ENCODE measurements at places on chromosomes 2 and 18.
A peak's percentile ranks its signal among the peaks of the same experiment; 100 is the strongest.

GRCh38 chr2:8472545-8473323 lies 209.1 kb upstream of the ID2 start:
- H3K4me3 ChIP-seq = no peak overlapping the region
- DNase-seq = peak; percentile 21
- no peak overlapping the region for H3K27ac ChIP-seq

GRCh38 chr18:68399721-68400120 lies 315.2 kb downstream of the TMX3 start:
- H3K36me3 ChIP-seq = no peaks in the 10 kb centered on the region
- no peak for DNase-seq
- no peak overlapping the region for H3K4me3 ChIP-seq
- no peak overlapping the region for H3K27ac ChIP-seq

DNA sequence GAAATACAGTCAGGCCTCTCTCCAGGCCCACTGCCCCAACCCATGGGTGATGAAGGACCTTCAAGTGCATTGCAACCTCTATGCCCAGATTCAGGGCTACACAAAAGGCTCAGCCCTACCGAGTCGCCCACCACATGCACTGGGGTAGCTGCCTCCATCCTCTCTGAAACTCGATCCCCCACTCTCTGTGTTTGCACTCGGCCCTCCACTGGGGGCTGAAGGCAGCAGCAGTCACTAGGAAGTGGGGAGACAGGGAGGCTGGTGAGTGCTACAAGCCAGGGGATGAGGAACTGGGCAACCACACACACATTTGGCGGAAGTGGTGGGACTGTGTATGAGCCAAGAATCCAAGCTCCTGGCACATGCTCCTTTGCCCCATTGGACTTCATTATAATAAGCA lies 94.6 kb downstream of the CERS6 start:
- H3K4me1 ChIP-seq = peaks cover 4% of the 10 kb centered on the region
- H3K27me3 ChIP-seq = no peaks in the 10 kb centered on the region
- no peak overlapping the region for H3K4me3 ChIP-seq
- DNase-seq = no peak

DNA sequence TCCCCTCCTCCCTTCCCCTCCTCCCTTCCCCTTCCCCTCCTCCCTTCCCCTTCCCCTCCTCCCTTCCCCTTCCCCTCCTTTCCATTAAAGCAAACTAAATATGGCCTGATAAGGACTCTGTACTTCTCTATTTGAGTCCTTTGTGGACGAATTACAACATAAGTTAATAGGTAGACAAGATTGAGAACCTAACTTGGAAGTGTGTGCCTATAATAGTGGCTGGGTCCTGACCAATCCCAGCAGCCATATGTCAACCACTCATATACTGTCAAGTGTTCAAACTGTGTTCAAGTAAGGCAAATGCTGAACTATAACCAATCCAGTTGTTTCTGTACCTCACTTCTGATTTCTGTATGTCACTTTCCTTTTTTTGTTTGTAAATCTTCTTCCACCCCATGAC lies 97.1 kb upstream of the RBMS1 start:
- H3K27me3 ChIP-seq = no peaks in the 10 kb centered on the region
- H3K4me3 ChIP-seq = no peak overlapping the region
- H3K36me3 ChIP-seq = no peaks in the 10 kb centered on the region

DNA sequence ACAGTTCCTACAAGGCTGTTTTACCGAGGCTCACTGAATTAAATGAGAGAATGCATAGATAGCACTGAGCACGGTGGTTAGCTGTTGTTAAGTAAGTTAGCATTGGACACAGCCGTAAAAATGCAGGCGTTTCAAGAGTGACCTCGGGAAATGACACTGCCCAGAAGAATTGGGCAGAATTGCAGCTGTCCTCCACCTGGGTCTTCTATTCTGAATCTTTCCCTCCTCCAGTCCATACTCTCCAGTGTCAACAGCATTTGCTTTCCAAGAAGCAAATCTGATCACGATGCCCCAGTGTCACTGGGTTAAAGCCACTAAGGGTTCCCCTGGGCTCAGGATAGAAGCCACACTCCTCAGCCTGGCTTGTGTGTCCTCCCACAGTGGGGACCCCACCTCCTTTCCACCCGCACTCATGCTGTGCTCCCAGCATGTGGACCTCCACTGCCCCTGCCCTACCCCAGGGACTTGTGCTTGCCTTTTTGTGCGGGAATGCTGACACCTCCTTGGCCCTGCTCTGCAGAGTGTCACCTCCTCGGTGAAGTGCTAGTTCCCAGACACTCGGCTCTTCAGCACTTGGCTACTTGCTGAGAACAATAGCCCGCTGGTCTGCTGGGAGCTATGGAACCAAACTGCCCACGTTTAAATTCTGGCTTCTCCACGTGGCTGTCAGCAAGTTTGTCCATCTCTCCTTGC lies 135.0 kb downstream of the ANTXR1 start:
- no peak overlapping the region for H3K27ac ChIP-seq
- DNase-seq = no peak
- peaks cover 6% of the 10 kb centered on the region for H3K4me1 ChIP-seq
- no peaks in the 10 kb centered on the region for H3K27me3 ChIP-seq

- no peaks in the 10 kb centered on the region for H3K36me3 ChIP-seq
- no peak overlapping the region for H3K4me3 ChIP-seq
- H3K27ac ChIP-seq = no peak overlapping the region
- no peak for DNase-seq
- H3K4me1 ChIP-seq = no peaks in the 10 kb centered on the region
Measured at GRCh38 chr2:151899156-151899555, 70.9 kb upstream of the ARL5A start.

- no peak overlapping the region for H3K4me3 ChIP-seq
- H3K27ac ChIP-seq = no peak overlapping the region
- no peaks in the 10 kb centered on the region for H3K36me3 ChIP-seq
- DNase-seq = no peak
Measured at GRCh38 chr2:38591152-38591551, 11.6 kb downstream of the HNRNPLL start.

DNA sequence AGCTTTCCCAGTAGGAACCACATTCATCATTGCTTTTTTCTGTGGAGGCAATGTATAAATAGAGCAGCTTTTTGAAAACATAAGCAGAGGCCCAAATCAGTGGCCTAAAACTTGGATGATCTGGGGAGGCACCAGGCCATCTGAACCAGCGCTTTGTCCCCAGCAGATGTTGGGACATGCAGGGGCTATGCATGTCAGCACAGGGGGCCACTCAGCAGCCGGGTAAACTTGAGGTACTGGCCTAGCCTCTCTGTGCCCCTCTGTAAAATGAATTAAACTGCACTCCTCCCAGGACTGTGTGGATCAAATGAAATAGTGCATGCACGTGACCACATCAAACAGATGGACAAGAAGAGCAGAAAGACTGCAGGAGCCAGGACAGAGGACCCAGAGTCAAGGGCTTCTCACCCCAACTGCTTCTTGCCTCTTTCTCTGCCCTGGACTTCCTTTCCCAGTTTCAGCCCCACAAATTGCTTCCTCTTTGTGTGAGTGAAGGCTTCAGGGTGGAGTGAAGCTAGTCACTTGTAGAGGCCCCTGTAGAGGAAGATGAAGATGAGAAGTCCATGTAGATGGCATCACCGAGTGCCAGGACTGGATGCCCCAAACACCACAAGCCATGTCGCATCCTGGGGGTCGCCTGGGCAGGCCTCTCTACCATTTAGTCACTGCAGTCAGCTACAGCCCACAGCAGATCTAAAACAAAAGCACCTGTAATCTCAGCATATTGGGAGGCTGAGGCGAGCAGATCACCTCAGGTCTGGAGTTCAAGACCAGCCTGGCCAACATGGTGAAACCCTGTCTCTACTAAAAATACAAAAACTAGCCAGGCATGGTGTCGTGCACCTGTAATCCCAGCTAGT lies 53.2 kb downstream of the IMPA2 start:
- no peaks in the 10 kb centered on the region for H3K27me3 ChIP-seq
- no peak for DNase-seq
- H3K4me3 ChIP-seq = no peak overlapping the region
- no peak overlapping the region for H3K27ac ChIP-seq

- no peaks in the 10 kb centered on the region for H3K27me3 ChIP-seq
- no peaks in the 10 kb centered on the region for H3K36me3 ChIP-seq
- DNase-seq = no peak
- H3K4me3 ChIP-seq = no peak overlapping the region
Measured at GRCh38 chr18:69715191-69715795, 232.4 kb downstream of the CD226 start.

DNA sequence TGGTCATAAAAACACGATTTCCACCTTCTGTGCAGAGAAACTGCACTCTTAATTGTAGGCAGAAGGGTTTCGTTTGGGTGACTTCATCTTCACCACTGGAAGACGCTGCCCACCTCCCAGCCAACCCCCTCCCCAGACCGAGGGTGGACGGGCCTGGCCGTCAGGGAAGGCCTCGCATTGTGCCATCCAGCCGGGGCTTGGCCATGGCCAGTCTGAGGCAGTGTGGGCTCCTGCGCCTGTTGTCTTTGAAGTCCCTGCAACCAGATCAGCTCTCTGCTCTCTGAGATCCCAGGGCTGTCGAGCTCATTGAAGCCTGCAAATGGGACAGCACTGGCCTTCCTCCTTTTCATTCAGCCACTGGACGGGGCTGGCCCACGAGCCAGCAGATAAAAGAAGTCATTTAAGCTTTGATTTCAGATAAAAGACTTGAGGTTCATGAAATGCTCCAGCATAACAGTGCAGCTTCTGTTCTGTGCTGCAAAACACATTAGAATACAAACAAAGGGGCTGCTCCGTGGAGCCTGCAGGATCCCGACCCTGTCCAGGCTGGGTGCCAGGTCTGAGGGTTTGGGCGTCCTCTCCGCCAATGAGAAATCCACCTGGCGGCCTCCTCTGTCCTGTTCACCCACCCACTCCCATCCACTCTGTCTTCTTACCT lies 253.5 kb downstream of the LDLRAD4 start:
- no peaks in the 10 kb centered on the region for H3K27me3 ChIP-seq
- H3K36me3 ChIP-seq = no peaks in the 10 kb centered on the region
- peaks cover 7% of the 10 kb centered on the region for H3K4me1 ChIP-seq
- no peak overlapping the region for H3K27ac ChIP-seq

DNA sequence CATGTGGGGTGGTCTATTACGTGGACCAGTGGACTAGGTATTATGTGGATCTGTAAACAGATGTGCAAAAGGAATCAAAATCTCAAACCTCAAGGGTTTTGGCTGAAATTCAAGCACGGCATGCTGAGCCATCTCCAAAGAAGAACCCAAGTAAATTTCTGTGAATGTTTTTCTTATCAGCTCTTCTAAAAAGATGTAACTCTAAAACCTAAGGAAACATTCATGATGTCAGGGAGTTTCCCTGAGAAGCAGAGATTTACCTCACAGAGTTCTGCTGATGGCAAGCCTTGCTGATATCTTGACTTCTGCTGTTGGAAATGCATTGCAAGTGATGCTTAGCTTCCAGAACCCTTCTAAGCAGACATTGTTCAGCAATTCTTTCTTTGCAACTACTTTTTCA lies 21.6 kb downstream of the DSG4 start:
- no peak overlapping the region for H3K4me3 ChIP-seq
- H3K27me3 ChIP-seq = no peaks in the 10 kb centered on the region
- DNase-seq = no peak
- no peak overlapping the region for H3K27ac ChIP-seq

DNA sequence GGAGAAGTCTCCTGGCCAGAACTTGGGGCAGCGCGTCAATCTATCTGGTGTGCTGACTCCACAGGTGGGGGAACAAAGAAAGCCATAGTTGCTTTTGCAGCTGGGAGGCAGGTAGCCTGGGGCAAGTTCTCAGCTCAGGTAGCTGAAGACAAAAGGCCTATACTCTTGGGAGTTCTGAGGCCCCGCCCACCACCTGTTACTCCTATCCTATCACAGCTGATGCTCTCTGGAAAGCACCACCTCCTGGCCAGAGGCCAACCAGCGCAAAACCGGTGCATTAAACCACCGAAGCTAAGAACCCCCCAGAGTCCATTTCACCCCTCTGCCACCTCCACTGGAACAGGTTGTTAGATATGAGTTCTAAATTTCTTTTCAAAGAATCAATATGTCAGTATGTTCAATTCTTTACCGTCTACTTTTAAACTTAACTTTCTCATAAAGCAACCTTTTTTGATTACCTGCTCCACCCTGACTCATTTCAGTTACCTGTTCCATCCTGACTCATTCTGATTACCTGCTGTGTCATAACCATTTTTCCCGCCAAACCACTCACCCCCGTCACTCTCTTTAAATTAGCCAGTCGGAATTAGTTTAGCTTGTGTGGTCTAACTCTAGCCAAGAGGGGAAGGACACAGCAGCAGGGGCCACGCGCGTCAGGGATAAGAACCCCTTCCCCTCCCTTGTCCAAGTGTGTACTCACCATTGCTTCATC lies 43.4 kb downstream of the UPP2 start:
- H3K4me1 ChIP-seq = no peaks in the 10 kb centered on the region
- no peak for DNase-seq
- H3K27me3 ChIP-seq = no peaks in the 10 kb centered on the region
- H3K36me3 ChIP-seq = no peaks in the 10 kb centered on the region
- H3K4me3 ChIP-seq = no peak overlapping the region

DNA sequence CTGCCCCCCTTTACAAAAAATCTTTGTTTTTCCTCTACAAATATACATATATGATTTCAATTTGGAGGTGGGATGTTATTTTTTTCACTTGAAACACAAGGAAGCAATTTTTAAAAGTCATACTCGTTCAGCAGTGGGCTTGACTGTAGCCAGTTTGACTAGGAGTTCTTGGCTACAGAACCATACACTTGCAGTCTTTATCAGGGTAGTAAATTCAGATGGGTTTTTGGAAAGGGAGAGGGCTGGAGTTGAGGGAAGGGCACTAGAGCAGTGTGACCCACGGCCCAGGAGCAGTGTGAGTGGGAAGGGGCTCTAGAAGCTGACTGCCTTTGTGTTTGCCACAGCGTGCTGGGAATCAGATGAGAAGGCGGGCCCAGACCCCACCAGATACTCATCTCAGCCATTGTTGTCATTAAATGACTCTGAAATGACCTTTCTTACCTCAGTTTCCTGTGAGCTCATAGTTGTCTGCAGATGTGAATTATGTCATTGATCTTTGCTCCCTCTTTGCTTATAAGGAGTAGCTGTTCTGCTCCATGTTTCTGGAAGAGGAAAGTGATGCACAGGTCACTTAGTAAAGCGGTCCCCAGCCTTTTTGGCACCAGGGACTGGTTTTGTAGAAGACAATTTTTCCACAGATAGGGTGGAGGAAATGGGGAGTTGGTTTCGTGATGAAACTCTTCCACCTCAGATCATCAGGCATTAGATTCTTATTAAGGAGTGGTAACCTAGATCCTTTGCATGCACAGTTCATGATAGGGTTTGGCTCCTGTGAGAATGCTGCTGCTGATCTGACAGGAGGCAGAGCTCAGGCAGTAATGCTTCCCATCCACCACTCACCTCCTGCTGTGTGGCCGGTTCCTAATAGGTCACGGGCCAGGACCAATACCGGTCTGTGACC lies 116.8 kb downstream of the SPTBN1 start:
- no peak for DNase-seq
- H3K36me3 ChIP-seq = no peaks in the 10 kb centered on the region
- H3K4me3 ChIP-seq = no peak overlapping the region
- no peaks in the 10 kb centered on the region for H3K27me3 ChIP-seq

Measured in suprapubic skin (tissue), 4 donors.